Stimulated activated CD4-positive, alpha-beta T cell treated with anti-CD3 and anti-CD28 coated beads, Interleukin-15, amount 100 ng/mL, for 1 hour (primary cell): ENCODE measurements at places on chromosomes 5 and 9.

DNA sequence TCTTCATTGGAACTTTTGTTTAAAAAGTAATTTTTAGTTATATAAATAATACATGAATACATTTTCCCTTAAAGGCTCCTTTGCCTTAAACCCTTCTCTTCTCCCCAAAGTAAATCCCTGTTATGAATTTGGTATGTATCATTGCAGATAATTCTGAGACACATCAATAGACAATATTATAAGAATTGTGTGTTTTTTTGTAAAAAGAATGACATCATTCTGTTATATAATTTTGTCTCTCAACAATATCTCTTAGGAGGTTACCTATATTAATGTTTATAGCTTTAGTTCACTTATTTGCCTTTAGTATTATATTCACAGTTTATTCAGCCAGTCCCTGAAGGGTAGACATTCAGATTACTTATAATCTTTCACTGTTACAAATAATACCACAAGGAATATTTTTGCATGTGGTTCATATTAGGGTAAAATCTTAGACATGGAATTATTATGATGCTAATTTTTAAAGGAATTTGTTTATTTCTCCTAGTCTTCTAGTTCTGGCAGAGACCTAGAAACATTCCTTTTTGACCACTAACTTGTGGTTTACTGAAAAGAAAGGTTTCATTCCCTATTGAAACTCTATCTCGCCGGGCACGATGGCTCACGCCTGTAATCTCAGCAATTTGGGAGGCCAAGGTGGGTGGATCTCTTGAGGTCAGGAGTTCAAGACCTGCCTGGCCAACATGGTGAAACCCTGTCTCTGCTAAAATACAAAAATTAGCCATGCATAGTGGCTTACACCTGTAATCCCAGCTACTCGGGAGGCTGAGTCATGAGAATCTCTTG, 105.6 kb downstream of the KCTD16 start:
- no peak for DNase-seq

GRCh38 chr9:99103901-99104458, 933 bp upstream of the TGFBR1 start:
- DNase-seq = no peak

GRCh38 chr5:180135128-180135955, 63.8 kb upstream of the RNF130 start:
- DNase-seq = no peak

DNA sequence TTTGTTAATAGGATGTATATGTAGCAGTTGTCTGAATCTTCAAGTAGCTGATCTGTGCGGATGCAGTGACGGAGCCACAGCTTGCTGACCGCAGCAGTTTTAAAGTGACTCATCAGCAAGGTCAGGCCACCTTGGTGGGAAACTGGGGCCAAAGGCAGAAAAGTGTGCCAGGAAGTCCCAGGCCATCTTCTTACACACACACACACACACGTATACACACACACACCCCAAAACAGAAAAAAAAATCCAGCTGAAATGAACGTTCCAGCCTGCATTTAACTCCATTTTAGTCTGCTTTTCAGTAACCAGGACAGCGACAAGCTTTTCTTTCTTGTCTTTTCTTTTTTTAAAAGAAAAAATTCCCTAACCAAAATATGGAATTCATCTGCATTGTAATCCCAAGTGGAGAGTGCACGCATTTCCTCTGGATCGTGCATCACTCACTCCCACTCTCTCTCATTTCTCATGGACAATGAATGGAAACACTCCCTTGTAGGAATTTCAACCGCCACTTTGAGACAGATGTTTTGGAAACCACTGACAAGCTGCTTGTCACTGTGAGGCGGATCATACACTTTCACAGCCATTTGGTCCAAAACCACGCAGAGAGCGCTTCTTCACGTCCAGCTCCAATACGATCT, 103.9 kb downstream of the LHFPL2 start:
- no peak for DNase-seq

DNA sequence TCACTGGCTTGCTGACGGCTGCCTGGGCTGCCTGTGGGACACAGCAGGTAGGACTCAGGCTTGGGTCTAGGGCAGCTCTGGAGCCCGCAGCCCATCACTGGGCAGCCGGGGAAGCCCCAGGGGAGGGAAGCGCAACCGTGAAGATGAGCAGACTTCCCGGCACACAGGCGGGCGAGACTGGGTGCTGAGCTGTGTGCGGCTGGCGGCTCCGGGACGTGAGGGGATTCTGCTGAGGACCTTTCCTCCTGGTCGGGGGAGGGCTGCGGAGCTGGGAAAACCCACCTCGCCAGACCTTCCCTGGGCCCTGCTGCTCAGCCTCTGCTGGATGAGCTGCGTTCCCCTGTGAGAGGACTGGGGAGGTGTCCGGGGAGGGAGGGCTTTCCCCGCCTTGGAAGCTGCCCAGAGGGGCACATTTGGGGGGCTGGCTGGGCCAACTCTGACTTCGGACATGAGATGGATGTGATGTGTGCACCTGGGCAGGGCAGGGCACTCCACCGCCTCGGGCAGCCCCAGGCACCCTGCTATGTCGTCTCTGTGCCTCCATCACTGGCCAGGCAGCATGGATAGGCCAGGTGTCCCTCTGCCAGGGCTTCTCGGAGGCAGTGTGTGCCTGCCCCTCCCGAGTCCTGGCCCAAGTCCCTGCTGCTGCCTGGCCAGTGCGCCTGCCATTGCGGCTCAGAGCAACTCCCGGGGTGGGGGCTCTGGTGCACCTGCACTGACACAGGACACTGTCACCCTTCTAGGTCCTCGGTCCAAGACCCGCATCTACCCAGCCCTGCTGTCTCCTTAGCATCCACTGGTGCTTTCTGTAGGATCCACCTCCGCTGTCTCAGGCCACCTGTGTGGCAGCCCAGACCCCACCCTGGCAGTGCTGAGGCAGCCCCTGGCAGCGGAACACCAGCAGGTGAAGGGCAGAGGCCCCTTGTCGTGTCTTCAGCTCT, 66.4 kb downstream of the COL5A1 start:
- no peak for DNase-seq

DNA sequence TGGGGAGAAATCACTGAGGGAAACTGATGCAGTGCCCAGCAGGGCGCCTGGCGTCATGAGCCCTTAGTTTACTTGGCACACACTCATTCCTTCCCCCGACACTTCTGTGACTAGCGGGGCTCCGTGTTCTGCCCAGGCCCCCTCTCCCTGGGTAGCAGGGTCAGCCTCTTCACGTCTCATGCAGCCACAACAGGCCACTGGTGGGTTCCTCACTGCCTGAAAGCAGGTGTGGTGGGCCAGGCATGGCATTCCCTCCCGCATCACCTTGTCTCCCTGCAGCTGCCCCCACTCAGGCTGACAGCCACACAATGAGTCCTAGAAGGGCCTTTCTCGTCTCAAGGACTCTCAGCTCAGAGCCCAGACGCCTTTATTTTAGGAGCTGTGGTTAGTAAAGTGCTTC, 51.1 kb upstream of the CPLX2 start:
- no peak for DNase-seq

- no peak for DNase-seq
These were observed 72.1 kb upstream of the GALNT10 start for GRCh38 chr5:154118385-154118784.

DNA sequence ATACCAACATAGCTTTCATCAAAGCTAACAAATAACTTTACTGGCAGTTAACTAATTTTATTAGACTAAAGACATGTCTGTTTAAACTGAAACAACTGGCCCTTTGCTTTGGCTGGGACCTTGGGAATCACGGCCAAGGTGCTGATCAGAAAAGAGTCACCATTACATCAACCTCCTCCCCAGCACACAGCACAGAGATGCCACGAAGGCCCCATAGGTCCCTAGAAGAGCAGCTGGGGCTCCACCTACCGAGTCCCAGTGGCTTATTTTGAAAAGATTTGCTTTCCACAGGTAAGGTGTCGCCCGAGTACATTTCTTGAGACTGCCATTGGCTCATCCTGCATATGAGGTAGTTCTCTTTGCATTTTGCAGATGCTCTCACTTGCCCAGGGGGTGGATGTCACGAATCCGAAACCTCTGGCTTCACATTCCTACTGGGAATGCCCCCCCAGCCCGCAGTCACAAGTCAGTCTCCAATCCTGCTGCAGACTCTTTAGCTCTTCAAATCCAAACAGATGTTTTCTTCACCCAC, 18.8 kb upstream of the HSD17B3 start:
- DNase-seq = no peak

GRCh38 chr5:7117961-7118360, 278.0 kb upstream of the ADCY2 start:
- no peak for DNase-seq

- no peak for DNase-seq
These were observed 2.0 kb downstream of the DENND1A start for GRCh38 chr9:123927625-123928532.

DNA sequence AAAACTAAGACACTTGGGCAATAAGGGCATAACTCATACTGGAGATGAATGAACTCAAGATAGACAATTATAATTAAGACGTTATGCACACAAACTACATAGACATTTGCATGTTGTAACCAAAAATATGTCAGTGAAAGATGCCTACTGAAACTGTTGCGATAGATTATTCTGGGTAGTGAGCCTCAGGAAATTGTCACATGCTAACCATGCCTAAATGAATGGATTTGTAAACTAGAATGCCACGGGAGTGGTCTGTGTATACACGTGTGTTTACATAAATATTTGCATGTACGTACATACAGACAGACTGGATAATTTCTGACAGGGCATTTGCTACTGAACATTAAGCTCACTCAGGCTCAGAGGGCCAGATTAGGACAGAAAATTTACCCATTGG, 1.2 kb downstream of the NIPSNAP3B start:
- DNase-seq = no peak

GRCh38 chr5:127311781-127312525, 21.4 kb downstream of the MEGF10 start:
- DNase-seq = no peak

DNA sequence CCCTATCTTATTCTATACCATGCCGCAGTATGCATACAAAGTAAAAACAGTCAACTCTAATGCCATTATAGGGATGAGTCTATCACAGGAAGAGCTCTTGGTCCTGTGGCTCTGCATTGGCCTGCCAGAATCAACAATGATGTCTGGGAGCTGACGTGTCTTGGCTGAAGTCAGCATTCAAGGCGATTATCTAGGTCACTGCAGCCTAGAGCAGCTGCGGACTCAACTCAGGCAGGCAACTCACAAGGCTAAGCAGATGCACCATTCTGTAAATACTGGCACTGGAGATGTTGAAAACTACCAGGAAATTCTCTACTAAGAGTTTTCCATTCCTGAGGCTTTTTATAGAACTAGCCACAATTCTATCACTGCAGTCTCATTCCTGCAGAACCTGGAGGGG, 13.3 kb downstream of the SPATA9 start:
- no peak for DNase-seq

DNA sequence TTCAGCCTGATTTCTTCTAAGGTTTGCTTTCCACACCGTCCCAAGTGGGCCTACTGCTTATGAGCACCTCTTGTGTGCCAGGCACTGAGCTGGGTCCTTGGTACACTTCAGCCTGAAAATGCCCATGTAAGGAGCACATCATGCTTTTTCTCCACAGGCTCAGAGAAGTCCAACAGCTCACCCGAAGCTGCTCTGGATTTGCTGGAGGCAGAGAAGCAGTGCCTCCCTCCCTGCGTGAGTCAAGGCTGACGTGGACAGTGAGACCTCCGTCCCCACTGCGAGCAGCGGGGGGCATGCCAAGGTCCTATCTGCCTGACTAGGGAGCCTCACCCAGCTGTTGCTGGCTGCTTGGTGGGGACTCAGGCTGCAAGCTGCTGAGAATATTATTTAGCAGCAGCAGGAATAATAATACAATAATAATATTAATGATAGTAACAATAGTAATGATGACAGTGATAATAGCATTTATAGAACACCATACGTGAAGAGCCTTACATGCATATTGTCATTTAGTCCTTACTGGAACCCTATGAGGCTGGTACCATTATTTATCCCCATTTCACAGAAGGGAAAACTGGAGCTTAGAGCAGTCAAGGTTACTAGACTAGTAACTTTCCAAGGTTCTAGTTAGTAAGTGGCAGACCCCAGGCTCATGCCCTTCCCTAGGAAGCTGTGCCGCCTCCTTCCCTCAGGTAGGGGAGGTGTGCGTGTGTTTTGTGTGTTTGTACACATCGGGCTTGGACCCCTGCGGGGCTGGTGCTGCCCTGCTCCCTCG, 194.8 kb downstream of the HSPA4 start:
- DNase-seq = no peak

DNA sequence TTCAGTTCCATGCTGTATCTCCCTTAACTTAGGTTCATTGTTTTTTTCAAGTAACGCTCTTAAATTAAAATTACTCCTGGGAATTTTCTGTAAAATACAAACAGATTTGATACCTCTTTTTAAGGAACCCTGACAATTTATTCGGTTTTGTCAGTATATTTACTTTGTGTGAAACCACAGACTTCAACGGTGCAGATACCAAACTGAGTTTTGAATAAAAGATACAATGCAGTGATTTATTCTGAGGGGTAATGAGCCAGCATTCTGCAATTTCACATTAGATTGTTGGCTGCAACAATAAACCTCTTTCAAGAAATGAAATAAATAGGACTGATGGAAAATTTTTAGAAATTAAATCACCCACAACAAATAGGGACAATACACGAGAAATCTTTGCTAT, 308.6 kb upstream of the EDIL3 start:
- DNase-seq = no peak

DNA sequence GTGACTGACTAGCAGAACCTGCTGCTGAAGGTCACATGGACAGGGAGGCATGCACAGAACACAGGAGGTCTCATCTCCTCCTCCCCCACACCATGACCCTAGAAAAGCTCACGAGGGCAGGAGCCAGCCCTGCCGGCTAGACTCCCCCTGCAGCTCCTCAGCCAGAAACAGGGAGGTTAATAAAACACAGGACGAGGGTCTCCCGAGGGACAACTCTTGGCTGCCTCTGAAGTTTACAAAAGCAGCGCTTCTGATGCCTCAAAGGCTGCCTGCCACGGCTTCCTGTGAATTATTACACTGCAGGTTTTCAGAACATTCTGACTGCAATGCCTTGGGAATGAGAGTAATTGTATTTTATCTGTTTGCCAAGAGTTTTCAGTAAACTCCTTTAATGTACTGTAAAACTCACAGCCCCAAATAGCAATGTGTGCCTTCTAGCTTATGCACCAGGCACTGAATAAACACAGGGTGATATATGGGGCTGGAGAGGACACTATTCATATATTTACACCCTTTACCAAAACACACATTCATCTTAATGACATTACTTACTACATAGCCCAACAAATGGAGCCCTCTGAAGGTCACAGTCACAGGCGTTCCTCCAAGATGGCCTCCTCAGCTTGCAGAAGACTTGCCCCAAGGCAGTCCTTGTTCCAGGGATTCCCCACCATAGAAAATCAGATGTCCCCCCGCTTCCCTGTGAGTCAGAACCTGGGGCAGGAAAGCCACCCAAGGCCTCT, 83.7 kb downstream of the C5orf15 start:
- DNase-seq = no peak
